ENCODE measurements at places on chromosomes 6 and 20.

DNA sequence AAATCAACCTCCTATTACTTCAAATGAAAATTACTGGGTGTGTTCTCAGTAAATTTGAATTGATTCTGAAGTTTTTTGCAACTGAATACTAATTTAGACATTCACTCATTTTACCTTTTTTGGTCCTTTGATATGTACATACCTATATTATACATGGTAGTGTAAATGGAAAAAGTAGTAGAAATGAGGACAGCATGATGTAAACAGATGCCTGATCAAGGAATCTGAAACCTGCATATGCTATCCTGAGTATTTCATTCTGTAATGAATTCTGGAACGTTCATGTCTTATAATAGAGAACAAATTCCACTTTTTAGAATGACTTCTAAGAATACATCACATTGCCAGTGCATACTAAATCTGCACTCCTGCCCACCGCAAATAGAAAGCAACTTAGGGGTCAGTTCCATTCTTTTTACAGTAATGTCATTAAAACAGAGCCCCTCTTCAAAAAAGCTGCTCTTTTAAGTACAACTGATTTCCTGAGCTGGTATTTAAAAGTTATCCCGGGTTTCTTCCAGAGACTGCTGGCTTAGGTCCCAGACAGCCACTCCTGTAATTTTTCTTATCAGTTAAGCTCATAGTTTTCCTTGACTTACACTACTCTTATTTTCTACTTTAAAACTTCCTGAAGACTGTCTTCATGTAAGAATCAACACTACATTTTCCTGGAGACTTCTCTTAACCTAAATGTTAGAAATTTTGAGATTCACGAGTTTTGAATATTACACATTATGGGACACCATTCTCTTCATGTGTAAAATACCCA, 48.4 kb downstream of the MAP3K7 start:
- no peak for DNase-seq

DNA sequence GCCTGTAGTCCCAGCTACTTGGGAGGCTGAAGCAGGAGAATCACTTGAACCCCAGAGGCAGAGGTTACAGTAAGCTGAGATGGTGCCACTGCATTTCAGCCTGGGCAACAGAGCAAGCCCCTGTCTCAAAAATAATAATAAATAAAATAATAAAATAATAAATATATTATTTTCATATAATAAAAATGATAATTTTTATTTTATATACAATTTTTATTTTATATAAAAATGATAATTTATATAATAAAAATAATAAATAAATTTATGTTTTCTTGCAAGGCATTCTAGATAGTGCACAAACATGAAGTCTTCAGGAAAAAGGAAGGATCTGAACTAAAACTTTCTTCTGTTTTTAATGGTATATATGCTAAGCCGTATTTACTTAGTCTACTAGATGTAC, 12.6 kb upstream of the SGK1 start:
- DNase-seq, result no peak

DNA sequence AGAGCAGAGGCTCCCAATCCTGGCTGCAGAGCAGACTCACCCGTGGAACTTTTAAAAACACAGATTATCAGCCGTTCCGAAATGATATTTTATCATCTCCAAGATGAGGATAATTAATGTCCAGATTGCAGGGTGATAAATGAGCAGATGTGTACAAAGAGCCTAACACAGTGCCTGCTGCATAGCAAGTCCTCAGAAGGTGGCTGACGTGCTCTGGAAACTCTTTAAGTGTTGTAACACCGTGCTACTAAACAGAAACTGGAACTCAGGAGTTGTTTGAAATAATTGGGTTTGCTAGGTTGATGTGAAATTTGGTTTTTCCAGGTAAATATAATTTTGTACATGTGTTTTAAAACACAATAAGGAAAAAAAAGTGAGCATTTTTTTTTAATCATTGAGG, 118.0 kb downstream of the ARMC2 start:
- DNase-seq, result no peak

GRCh38 chr6:53432318-53433161, 83.8 kb upstream of the ELOVL5 start:
- DNase-seq, result no peak

- no peak for DNase-seq
Measured at GRCh38 chr20:3367089-3367488, 40.4 kb downstream of the DNAAF9 start.

DNA sequence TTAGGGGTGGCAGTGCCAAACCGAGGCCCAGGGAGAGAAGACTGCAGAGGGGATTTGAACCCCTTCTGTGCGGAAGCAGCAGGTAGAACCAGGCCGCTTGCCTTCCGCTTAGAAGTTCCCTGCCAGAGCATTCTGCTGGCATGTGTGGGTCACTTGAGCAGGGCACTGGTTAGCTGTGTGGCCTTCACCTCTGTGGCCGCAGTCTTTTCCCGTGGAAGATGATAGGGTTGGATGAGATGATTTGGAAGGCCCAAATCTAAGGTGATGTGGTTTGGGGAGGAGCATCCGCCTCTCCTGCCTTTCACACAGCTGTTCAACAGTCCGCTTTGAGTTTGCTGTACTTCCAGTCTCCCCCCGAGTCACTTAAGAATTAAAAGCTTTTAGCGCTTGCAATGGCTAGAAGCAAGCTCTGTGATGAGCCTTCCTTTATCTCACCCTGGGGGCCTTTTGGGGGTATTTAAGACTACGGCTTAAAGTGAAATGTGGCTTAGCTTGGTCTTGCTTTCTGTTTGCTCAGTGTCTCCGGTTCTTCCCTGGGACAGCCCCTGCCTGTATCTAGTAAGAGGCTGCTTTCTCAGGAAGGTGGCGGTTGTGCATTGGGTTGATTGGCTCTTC, 743 bp downstream of the CMTR1 start:
- DNase-seq, result no peak

DNA sequence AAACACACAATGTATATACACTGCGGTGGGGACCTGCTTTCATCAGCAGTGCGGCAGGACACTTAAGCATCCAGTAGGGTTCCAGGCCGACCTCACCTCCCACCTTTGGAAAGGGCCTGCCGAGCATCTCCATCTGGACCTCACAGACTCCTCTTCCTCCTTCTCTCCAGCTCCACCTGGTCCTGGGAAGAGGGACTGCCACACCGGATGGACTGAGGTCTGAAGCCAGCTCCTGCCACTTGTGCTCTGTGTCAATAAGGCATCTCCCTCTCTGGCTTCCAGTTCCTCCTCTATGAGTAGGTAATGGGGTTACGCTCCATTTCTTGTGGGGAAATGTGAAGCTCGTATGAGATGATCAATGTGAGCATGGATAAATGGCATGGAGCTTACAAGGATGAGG, 19.1 kb upstream of the NNAT start:
- no peak for DNase-seq

DNA sequence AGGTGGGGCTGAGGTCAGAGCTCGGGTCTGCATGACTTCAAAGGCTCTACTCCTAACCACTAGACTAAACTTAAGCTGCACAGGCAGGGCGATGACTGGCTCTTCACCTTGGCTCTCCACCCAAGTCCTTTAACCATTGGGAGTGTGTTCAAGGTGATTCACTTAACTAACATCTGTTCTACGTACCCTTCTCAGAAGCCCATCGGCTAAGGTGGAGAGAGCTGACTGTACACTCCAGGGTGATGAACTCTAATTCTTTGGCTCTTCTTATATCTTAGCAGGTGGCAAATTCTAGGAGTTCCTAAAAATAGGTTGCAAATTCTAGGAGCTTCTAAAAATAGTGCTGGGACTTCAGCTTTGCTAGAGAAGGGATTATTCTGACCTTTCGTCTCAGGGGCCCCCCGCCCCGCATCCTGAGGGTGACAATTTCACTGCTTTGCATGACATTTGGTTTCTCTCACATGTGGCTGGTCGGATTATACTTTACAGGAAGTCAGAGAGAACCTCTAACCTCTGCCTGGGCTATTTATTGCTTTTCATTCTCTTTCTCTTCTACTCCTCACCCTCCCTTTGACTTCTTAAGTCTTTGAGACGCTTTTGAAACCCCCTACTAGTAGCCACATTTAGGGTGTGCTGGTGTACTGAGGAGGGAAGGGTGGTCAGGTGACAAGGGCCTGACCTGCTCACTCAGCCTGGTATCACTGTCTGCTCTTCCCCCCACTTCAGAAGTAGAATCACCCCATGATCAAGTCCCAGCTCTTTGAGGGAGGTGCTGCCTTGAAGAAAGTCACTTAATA, 55.5 kb downstream of the PRDM1 start:
- DNase-seq, result no peak

GRCh38 chr6:116047173-116047933, 13.3 kb downstream of the FRK start:
- DNase-seq, result no peak

DNA sequence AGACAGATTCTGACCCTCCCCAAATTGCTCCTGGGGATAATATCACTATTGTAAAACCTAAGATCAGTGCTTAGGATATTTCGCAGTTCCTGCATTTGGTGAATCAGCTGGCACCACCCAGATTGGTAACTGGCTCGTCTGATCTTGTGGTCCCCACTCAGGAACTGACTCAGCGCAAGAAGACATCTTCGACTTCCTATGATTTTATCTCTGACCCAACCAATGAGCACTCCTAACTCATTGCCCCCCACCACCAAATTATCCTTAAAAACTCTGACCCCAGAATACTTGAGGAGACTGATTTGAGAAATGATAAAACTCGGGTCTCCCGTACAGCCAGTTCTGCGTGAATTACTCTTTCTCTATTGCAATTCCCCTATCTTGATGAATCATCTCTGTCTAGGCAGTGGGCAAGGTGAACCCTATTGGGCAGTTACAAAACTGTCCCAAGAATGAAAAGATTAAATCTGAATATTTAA, 55.7 kb upstream of the PRND start:
- DNase-seq, result no peak

- DNase-seq, result no peak
Measured at GRCh38 chr20:37934634-37935375, 31.9 kb downstream of the VSTM2L start.

GRCh38 chr20:45722047-45722446, at the start of gene SPINT4:
Gene SPINT4, plus strand, starts transcription at chr20:45722347. Its CDS starts 21 bp downstream, at chr20:45722368.
- DNase-seq, result no peak

- no peak for DNase-seq
Measured at GRCh38 chr6:118581489-118581959, 33.4 kb downstream of the PLN start.

- DNase-seq, result no peak
Measured at GRCh38 chr6:22892452-22892851, 323.1 kb downstream of the HDGFL1 start.

DNA sequence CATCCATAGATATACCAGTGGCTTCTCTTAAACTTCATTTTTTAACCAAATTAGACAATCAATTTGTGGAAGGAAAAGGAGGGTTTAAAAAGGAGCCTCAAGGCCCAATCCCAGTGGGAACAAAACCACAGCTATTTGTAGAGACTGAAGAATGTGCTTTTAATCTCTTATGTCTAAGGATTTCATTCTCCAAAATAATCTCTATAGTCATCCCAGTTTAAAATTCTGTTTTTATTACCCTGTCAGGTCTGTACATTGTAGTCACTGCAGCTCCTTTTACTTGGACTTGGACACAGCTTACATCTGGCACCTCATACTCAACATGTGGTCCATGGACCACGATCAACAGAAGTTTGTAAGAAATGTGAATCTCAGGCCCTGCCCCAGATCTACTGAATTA, 152.1 kb upstream of the STMND1 start:
- no peak for DNase-seq

DNA sequence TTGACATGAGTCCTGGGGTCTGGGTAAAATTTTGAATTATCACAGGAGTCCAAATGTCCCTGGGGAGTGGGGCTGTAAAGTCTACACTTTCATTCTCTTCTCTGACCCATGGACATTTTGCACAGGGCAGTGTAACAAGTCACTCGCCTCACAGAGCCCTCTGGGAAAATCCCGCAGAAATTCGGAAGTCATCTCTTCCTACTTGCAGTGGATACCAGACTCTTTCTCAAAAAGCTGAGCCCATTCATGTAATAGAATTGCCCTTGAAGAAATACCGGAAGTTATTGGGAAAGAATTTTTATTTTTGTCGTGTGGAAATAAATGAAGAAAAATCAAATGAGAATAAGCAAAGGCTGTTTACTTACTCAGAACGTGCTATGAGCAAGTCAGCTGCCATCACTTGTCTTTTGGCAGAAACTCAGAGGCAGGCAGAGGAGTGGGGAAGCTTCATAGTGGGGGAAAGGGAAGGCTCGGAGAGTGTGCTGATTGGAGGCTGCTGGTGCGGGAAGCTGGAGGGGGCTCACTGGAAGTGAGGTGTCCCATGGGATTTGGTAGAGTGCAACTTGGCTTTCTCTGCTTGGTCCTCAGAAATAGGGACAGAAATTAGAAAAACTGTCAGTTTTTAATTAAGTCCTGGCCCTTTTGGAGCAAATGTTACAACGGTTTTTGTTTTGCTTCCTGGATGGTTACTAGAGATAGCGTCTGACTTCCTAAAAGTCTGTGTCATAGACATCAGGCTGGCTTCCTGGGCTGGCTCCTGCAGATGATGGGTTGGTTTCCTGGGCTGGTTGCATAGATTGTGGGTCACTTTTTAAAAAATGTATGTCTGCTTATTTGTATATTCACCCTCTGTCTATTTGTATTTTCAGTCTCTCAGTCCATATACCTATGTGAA, 79.8 kb upstream of the EEF1E1 start:
- DNase-seq, result no peak

GRCh38 chr20:16049529-16050093, 523.6 kb downstream of the KIF16B start:
- DNase-seq, result no peak

DNA sequence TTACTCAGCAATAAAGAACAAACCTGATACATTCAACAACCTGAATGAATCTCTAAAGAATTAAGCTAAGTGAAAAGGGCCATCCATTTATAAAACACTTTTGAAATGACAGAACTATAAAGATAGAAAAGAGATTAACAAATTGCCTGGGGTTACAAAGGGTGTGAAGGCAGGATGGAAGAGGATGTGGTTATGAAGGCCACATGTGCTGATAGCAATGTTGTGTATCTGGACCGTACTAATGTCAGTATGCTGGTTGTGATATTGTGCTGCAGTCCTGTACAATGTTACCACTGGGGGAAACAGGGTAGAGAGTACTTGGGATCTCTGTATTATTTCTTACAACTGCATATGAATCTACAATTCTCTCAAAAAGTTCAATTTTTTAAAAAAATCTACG, 36.4 kb downstream of the ELOVL5 start:
- DNase-seq, result no peak

DNA sequence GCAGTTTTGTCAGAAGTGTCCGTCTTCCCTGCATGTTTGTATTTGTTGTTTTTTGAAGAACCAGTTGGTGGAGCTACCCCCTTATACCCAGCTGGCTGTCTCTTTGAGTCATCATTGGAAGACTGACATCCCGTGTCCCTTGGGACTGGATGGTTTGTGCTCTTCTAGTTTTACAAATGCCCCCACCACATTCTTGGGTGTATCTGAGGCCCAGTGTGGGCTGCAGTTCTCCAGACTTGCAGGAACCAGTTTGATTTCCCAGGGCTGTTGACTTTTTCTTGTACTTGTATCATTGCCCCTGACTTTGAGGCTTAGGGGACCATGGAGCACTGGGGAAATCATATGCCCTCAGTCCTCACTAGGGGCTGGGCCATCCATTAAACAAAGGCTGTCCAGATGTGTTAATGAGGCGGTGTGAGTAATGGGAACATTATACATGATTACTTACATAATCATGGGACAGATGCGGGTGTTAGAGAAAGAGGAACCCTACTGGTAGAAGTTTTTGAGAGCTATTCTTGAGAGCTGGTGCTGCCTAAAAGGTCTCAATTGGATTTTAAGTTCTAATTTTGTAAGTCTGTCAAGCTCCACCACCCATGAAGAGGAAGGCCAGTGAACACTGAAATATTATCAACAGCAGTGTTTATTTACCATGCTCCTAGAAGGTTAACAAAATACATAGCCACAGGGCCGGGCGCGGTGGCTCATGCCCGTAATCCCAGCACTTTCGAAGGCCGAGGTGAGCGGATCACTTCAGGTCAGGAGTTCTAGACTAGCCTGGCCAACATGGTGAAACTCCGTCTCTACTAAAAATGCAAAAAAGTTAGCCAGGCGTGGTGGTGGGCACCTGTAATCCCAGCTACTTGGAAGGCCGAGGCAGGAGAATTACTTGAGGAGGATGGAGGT, 8.5 kb downstream of the JARID2 start:
- DNase-seq, result no peak

Measured in NCI-H2171 treated with DMSO at 0.1 percent for 48 hours (cell line).